IMR-90 (cell line): ENCODE measurements at places on chromosomes 4 and X. TPM values are rescaled to one million over a fixed set of nuclear protein-coding genes. Genes with fewer than 3 reads are reported as not detected.

GRCh38 chr4:122728856-122729255, 3.6 kb upstream of the BBS12 start:
- no peak for DNase-seq

- peak; percentile 59 for DNase-seq
Measured at GRCh38 chr4:4762909-4763821, 96.3 kb upstream of the MSX1 start.

DNA sequence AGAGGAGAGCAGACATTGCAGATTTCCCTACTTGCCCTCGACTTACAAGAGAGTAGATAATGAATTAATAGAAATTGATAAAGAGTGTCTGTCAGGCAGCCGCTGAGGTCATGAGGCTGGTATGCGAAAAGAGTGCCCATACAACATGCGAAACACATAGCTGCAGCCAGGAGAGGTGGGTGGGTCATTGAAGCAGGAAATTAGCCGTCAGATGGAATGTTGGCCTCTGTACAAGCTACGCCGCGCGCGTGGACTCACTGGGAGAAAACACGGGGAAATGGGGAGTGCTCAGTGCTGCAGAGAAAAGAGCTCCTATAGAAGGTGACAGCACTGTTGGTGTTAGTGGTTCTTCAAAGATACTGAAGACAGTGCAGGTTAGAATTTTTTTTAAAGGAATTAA, 125.1 kb downstream of the RAPGEF2 start:
- DNase-seq: peak; percentile 92

DNA sequence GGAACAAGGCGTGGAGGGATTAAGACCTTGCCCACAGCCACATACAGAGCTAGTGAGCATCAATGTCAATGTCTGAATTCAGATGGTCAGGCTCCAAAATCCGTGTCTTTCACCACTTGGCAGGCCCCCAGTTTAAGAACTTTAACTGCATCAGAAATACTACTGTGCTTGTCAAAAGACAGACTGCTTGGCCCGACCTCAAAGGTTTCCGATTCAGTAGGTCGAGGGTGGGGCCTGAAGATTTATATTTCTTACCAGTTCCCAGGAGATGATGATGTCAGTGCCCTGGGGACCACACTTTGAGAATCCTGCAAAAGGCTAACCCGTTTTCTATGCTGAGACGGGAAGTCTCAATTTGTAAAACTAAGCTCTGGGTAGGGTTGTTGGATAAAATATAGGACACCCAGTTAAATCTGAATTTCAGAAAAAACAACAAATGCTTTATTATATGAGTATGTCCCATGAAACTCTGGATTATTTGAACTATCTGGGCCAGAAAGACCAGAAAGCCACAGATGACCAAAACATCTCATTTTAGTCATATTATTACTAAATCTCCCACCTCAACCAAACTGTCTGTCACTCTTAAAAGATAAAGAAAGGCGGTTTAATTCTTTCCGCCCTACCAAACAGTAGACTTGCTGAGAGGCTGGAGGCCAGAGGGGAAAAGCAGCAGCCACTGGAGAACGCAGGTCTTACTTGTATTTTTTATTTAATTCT, 42.7 kb downstream of the GATB start:
- DNase-seq: no peak

TMEM35A gene
- total RNA-seq: 11.3 and 12.8 TPM in 2 replicates

PRDM5 gene
- total RNA-seq: 10.8 and 12.8 TPM in 2 replicates

DNA sequence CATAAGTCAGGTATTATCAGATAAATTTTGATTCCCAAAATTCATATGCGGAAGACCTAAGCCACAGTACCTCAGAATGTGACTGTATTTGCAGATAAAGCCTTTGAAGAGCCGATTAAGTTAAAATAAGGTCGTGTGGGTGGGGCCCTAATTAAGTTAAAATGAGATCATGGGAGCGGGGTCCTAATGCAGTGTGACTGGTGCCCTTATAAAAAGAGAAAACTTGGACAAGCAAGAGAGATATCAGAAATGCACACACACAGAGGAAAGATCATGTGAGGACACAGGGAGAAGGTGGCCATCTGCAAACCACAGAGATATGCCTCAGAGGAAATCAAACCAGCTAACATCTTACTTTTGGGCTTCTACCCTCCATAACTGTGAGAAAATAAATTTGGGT, 236.1 kb downstream of the FBXO8 start:
- DNase-seq: no peak

NRK gene
- 2.7 and 3.6 TPM in 2 replicates for total RNA-seq

GRCh38 chr4:159420162-159421057, 317.5 kb downstream of the RAPGEF2 start:
- no peak for DNase-seq

DNA sequence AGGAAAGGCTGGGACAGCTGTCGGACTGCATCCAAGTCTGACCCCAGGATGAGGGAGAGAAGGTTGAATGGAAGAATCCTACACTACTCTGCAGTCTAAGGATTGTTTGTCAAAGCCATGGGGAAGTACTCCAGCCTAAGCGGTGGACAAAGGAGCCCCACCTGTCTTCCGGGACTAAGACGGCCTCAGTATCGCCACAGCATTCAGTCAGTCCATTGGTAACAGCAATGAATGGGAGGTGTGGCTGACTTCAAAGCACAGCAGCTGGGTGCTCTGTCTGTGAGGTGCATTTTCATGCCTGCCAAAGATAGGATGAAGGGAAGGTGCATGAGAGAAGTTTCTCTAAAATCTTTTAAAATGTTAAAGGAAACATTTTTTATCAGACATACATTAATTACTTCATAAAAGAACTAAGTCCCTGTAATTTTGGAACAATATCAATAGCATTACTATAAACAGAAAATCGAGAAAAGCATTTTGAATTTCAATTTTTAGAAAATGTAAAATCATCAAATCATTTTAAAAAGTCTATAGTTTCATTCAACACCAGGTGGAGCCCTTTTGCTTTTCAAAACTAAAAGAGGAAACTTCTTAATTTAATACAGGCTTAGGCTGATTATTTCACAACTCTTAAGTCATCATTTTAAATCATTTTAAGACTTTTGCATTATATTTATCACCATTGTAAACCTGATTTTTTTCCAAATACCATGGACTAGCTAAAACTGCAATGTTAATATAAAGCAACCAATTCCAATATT, 27.6 kb upstream of the INTU start:
- peak; percentile 48 for DNase-seq

DNA sequence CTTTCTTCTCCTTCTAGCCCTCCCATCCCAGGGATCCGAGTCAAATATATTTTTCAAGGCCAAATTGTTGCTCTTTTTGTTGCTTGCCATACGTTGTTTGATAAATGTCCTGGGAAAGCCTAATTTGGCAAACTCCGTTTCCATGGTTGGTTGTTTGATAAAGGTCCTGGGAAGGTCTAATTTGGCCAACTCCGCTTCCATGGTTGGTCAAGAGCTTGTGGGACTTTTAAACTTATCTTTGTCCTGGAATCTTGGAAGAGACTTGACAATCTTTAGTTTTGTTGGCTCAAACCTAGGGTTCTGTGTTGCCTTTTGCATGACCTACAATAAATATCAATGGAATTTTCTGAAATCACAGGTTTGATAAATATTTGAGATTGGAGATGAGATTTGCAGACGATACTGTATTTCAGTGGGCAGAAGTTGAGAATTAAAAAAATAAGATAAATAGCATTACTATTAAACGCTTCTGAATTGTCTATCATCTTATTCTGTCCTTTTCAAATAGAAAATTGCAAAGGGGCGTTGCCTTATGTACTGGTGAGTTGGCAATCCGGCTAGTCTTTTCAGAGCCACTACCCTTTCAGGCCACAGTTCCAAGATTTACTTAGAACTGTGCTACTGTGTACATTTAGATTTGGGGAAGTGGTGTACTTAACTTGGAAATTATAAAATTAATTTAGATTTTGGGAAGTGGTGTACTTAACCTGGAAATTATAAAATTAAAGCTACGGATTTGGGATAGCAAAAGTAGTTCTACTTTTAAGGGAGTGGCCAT, 804 bp downstream of the OSTC start:
- peak; percentile 72 for DNase-seq

SYTL5 gene
- 0.54 and 0.56 TPM in 2 replicates for total RNA-seq

SORCS2 gene
- total RNA-seq: 0.28 and 0.36 TPM in 2 replicates

- DNase-seq: peak; percentile 56
Measured at GRCh38 chrX:29728639-29729038, 486.7 kb upstream of the MAGEB2 start.

DNA sequence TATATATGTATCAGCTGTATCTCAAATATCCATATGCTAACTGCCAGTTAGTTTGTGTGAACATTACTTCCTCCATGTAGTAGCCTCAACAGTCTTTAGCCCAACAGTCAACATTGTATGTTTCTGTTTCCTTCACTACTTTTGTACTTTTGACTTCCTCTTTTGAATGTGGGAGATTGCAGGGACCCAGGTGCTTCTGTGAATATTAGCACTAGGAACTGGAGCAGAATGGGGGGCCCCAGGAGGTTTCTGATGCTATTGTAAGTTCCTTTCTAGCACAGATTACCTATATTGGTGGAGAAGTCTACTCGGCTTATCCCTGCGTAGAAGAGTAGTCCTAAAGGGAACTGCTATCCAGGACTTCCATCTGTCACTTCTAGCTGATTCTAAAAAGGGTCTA, 2.3 kb downstream of the PLAC8 start:
- no peak for DNase-seq

PDZD4 gene
- total RNA-seq: under 0.01 and 0.28 TPM in 2 replicates

CXCL5 gene
- not detected in 2 replicates for total RNA-seq

DNA sequence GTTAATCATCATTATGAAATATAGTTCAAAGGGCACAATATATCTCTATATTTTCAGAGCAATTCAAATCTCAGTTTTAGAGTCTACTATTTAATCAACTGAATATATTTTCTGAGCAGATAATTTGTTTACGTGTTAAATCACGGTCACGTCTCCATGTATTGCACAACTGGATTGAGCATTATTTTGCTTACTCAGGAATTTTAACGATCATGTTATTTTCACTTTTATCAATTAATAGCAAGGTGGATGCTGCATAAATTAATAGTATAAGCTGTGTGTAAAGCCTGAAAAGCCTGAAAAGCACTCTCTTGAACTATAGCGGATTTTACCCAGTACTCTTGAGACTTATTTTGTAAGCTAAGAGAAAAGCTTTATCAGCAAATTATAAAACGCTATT, 374.9 kb downstream of the MAGEB5 start:
- no peak for DNase-seq
